Myocyte (in vitro differentiated cells): ENCODE measurements at places on chromosomes 3 and 15. TPM values are rescaled to one million over a fixed set of nuclear protein-coding genes. Genes with fewer than 3 reads are reported as not detected.

C15orf61 gene
- total RNA-seq = 4.6 and 9.8 TPM in 2 replicates

SAMD7 gene
- total RNA-seq = not detected in 2 replicates

RYR3 gene
- 0.05 and 0.11 TPM in 2 replicates for total RNA-seq

ITPKA gene
- total RNA-seq = 6.2 and 10.7 TPM in 2 replicates

MCF2L2 gene
- 0.16 and 0.64 TPM in 2 replicates for total RNA-seq

CCR9 gene
- total RNA-seq = not detected in 2 replicates

CX3CR1 gene
- total RNA-seq = not detected in 2 replicates

LINGO1 gene
- total RNA-seq = not detected in 2 replicates

WDR73 gene
- total RNA-seq = 18.9 and 24.5 TPM in 2 replicates

MYL3 gene
- total RNA-seq = 4.5 and 7.8 TPM in 2 replicates

EOMES gene
- total RNA-seq = not detected in 2 replicates

ECE2 gene
- total RNA-seq = not detected in 2 replicates

MED12L gene
- 0.26 TPM in 1 of 2 replicates, not detected in the other for total RNA-seq

CD200R1 gene
- total RNA-seq = not detected in 2 replicates

ZNF385D gene
- 0.99 and 1.6 TPM in 2 replicates for total RNA-seq

SLC24A5 gene
- total RNA-seq = not detected in 2 replicates

ACKR4 gene
- total RNA-seq = not detected in 2 replicates

MUSTN1 gene
- total RNA-seq = 78.0 and 84.9 TPM in 2 replicates

NR2E3 gene
- not detected in 2 replicates for total RNA-seq

SPESP1 gene
- 9.4 and 13.8 TPM in 2 replicates for total RNA-seq

SLC9C1 gene
- not detected in 2 replicates for total RNA-seq

RBPMS2 gene
- not detected in 2 replicates for total RNA-seq

IFT80 gene
- total RNA-seq = 25.0 and 40.9 TPM in 2 replicates

ACTC1 gene
- 6,424 and 7,970 TPM in 2 replicates for total RNA-seq

FAH gene
- 15.6 and 15.7 TPM in 2 replicates for total RNA-seq

ALDH1A2 gene
- total RNA-seq = 2.9 and 5.9 TPM in 2 replicates

SLC28A1 gene
- total RNA-seq = not detected in 2 replicates

PTPRG gene
- 23.7 and 28.4 TPM in 2 replicates for total RNA-seq

PIGZ gene
- total RNA-seq = 1.9 and 3.1 TPM in 2 replicates

CMTM7 gene
- total RNA-seq = 10.2 and 15.2 TPM in 2 replicates

MOBP gene
- not detected in 2 replicates for total RNA-seq

ICE2 gene
- 12.6 and 13.9 TPM in 2 replicates for total RNA-seq

PLCL2 gene
- total RNA-seq = 1.2 TPM in 2 replicates

SLC2A2 gene
- not detected in 2 replicates for total RNA-seq

C3orf38 gene
- 21.8 and 24.8 TPM in 2 replicates for total RNA-seq

PLA1A gene
- total RNA-seq = 2.8 and 6.7 TPM in 2 replicates

CSPG5 gene
- total RNA-seq = 0.45 and 1.0 TPM in 2 replicates
